IMR-90 (cell line): ENCODE measurements at places on chromosomes 2 and 18. TPM values are rescaled to one million over a fixed set of nuclear protein-coding genes. Genes with fewer than 3 reads are reported as not detected.
A peak's percentile ranks its signal among the peaks of the same experiment; 100 is the strongest.

GRCh38 chr2:53768242-53768542 is 588 bp downstream of the CHAC2 start:
- no peak for DNase-seq

DNA sequence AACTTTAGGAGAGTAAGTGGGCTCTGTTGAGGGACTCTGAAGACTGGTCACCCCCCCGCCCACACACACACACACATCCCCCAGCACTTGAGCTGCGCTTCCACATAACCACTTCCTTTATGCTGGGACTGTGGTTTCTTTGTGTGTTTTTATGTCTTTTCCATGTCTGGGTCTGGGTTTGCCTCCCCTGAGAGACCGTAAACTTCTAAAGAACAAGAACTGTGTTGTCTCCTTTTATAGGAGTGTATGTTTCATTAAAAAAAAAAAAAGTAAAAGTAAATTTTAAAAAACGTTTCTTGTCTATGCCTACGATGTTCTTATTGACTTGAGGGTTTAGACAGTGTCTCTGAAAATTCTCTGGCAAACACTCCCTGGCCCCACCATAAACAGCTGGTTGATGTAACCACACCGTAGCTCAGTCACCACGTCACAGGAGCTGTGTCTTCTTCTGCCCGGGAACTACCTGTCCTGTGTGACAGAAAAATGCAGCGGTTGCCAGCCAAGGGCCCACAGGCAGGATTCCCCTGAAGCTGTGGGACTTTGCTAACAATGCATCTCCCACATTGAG is 68.0 kb downstream of the KLHL29 start:
- peak; percentile 47 for DNase-seq

DNA sequence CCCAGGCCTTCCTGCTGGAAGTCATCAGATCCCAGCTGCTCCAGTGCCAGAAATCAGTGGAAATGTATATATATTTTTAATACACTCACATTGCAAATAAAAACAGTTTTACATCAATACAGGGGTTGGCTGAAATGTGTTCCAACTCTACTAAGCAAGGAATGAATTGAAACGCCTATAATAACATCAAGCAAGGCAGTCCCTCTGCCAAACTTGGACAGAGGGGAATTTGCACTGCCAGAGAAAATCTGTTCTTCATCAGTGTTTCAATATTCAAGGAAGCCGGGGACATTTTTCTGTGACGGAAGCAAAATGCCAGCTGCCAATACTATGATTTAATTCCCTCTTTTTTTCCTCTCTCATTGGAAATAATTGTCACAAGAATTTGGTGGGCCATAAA is 335.3 kb downstream of the TNS1 start:
- DNase-seq = no peak

GRCh38 chr2:84302513-84303412 is 156.3 kb downstream of the SUCLG1 start:
- DNase-seq = peak; percentile 43

- peak; percentile 34 for DNase-seq
Observed at GRCh38 chr2:74759986-74760385, 73.9 kb upstream of the HK2 start.

- DNase-seq = no peak
Observed at GRCh38 chr18:77524909-77525308, 275.3 kb downstream of the GALR1 start.

GRCh38 chr2:134669731-134670669 is 48.8 kb downstream of the TMEM163 start:
- DNase-seq = no peak

- no peak for DNase-seq
Observed at GRCh38 chr2:75194184-75194868, 5.0 kb downstream of the TACR1 start.

GRCh38 chr2:83470928-83471327 is 988.2 kb downstream of the SUCLG1 start:
- no peak for DNase-seq

GRCh38 chr2:205032093-205032551 is 486.8 kb downstream of the PARD3B start:
- DNase-seq = no peak

GRCh38 chr2:20381457-20381856 is 30.8 kb upstream of the PUM2 start:
- peak; percentile 68 for DNase-seq

- DNase-seq = peak; percentile 38
Observed at GRCh38 chr2:205769879-205770278, 87.6 kb downstream of the NRP2 start.

GRCh38 chr18:44651918-44652572 is 28.6 kb upstream of the SETBP1 start:
- no peak for DNase-seq

DNA sequence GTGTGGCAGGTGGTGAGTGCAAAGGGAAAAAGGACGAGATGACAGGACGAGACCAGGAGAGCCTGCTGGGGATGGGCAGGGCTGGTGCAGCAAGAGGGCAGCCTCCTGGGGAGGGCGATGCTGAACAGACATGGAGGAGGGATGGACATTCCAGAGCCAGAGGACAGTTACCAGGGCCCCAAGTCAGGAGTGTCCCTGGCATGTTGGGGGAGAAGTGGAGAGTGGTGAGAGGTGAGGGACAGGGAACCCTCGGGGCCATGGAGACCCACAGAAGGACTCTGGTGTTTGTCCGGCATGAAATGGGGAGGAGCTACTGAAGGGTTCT is 19.0 kb downstream of the MTERF4 start:
- DNase-seq = no peak

DNA sequence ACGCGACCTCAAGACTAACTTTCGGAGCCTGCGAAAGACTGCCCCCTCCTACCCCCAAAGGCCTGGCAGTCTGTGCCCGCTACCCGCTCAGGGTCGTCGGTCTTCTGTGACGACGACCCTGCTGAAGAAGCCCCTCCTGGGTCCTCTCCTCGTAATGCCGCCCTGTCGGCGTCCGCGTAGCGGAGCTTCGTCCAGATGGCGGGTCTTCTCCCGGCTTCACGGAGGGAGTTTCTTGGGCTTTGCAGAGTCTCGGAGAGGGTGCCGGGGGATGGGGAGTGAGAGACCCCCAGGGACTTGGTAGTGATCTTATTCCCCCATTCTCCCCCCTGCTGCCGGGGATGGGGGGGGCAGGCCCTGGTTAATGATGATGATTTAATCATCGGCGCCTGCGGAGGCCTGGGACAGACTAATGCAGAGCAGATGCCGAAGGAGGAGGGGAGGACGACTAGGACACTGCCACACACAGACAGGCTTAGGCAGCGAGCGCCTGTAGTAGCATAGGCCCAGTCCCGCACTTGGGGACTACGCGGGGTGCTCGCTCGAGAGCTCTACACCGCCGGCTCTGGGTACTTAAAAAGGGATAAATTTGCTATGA is 528 bp upstream of the PCGF1 start:
- DNase-seq = peak; percentile 38

VWC2L gene
- not detected in 2 replicates for total RNA-seq

FAM228B gene
- total RNA-seq = 2.0 and 2.2 TPM in 2 replicates

SRD5A2 gene
- total RNA-seq = not detected in 2 replicates

SERPINB13 gene
- total RNA-seq = not detected in 2 replicates
